ENCODE measurements at places on chromosomes 5 and 9.

DNA sequence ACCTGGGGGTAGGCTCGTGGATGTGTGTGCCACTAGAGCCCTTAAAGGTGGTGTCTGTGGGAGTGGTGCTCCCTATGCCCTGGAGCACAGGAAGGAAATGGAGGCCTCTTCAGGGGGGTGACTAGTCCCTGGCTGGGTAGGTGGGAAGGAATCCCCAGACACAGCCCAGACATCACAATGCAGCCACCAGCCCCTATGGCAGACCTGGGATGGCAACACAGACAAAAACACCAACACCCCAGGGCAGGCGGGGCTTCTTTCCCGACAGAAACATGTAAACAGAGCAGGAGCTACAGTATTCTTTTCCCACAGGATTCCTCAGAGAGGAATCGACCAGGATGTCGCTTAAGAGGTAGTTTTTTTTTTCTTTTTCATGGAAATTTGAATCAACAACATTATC lies 10.4 kb upstream of the NR5A1 start:
- DNase-seq, result no peak

DNA sequence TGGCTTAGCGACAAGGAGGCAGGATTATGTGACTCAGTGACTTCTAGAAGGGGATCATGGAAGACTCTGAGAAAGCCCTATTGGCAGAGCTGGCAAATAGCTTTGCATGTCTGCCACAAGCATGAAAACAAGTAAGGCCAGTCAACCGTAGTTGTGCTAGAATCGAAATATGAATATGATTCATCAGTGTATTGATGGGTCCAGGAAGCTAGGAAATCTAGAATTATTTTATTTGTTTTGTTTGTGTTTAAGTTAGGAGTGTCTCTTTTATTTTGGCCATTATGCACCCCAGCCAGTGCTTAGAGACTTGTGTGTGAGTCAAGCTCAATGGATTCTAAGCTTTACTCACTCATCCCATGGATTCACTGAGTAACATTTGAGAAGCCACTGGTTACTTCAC lies 3.8 kb upstream of the ITGA2 start:
- no peak for DNase-seq

DNA sequence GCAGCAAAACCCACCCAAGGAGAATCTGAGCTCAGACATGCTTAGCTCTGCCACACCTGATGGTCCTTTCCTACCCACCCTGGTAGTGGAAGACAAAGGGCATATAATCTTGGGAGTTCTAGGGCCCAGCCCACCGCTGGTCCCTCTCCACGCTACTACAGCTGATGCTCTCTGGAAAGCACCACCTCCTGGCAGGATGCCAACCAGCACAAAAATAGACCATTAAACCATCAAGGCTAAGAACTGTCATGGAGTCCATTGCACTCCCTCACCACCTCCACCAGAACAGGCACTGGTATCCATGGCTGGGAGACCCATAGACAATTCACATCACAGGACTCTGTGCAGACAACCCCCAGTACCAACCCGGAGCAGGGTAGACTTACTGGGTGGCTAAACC lies 111.0 kb upstream of the IL7R start:
- no peak for DNase-seq

DNA sequence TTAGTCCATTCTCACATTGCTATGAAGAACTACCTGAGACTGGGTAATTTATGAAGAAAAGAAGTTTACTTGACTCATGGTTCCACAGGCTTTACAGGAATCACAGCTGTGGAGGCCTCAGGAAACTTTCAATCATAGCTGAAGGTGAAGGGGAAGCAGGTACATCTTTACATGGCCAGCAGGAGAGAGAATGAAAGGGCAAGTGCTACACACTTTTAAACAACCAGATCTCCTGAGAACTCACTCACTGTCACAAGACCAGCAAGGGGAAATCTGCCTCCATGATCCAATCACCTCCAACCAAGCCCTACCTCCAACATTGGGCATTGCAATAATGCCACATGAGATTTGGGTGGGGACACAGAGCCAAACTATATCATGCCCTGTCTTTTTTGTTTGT lies 3.5 kb upstream of the LCN6 start:
- DNase-seq, result no peak

GRCh38 chr9:136519263-136520052 lies 26.4 kb downstream of the NOTCH1 start:
- DNase-seq, result no peak

DNA sequence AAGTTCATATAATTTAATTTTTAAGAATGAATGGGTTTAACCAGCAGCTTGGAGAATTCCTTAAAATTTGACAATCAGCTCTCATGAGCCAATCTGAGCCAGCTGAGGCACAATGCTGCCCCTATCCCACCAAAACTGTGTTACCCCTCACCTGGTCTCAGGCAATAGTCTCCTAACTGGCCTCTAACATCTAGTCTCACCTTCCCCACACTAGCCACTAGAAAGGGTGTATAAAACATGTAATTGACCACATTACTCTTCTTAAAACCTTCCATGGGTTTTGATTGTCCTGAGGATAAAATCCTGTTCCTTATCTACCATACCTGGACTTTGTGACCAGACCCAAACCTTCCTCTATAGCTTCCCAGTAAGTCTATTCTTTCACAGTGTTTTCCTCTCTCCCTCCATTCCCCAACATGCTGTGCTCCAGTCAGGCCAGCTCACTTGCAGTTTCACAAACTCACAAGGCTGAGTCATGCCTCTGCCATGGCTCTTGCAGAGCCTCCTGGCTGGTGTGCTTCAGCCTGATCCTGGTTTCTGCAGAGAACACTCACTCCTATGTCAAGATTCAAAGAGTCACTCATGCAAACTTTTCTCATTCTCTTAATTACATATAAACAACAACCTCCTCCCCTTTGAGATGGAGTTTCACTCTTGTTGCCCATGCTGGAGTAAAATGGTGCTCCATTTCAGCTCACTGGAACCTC lies 16.0 kb upstream of the ZCCHC7 start:
- DNase-seq, result peak; percentile 78

DNA sequence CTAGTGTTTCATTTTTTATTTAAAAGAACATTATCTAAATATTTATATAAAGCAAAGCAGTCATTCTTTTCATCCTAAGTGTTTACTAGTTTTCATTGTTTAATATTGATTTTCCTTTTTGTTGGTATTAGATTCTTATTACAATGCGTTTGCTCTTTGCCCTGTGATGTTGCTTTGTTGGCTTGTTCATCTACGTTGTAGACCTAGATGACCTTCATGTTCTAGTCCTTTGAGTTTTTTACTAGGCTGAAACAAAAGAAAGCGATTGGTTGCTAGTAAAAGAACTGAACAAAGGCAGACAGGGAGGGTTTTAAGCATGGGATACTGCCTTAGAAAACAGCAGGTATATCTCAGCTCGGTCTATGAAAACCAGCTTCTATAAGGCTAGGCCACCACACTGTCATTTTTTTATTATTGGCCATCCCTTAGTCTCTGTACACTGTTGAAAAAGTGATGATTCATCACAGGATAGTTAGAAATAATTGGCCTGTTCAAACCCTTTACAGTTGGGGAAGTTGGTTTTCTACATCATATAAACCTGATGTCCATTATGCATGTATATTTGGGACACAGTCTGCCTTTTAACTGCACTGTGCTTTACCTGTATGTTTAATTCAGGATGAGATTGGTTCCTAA lies 119.0 kb downstream of the ZCCHC7 start:
- DNase-seq, result no peak
